Heart left ventricle (tissue), 16 donors: ENCODE measurements at places on chromosomes 13 and 19. TPM values are rescaled to one million over a fixed set of nuclear protein-coding genes. Genes with fewer than 3 reads are reported as not detected.

- H3K27ac ChIP-seq, result no peak overlapping the region
- H3K4me1 ChIP-seq, result no peaks in the 10 kb centered on the region
- no peaks in the 10 kb centered on the region for H3K27me3 ChIP-seq
- no peak overlapping the region for H3K4me3 ChIP-seq
- DNase-seq, result no peak
- no peaks in the 10 kb centered on the region for H3K36me3 ChIP-seq
Observed at GRCh38 chr13:76470991-76471390, 415.2 kb downstream of the KCTD12 start.

Gene ZNF256
- 6.4 TPM for total RNA-seq

Gene CFAP97D2
- not detected for total RNA-seq

Gene FLT3
- 0.21 TPM for total RNA-seq
